Chondrocyte (in vitro differentiated cells): ENCODE measurements at places on chromosomes 16 and 17.

GRCh38 chr16:11039726-11040125 is 95.4 kb downstream of the CLEC16A start:
- DNase-seq: no peak

GRCh38 chr17:35795007-35795870 is at the start of gene MMP28:
Gene MMP28 (minus strand): TSS chr17:35795641. CDS start chr17:35795377, 264 bp downstream.
- DNase-seq: no peak

DNA sequence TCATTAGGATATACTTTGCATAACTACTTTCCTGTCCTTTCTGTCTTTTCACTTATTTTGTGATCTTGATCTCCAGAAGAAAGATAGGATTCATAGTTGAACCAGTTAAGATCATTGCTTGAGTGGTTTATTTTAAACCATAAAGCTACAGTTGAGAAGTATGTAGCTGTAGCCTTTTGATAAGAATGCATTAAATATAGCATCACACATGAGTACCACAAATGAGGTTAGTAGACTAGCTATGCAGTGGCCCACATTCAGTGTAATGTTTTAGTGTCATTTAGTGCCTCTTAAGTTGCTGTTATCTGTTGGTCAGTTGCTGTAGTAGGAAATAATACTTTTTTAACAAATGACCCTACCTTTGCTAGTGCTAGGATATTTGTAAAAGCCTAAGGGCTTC is 1.3 kb downstream of the NLK start:
- no peak for DNase-seq

- DNase-seq: no peak
Measured at GRCh38 chr17:34412534-34412933, 49.5 kb upstream of the CCL1 start.

DNA sequence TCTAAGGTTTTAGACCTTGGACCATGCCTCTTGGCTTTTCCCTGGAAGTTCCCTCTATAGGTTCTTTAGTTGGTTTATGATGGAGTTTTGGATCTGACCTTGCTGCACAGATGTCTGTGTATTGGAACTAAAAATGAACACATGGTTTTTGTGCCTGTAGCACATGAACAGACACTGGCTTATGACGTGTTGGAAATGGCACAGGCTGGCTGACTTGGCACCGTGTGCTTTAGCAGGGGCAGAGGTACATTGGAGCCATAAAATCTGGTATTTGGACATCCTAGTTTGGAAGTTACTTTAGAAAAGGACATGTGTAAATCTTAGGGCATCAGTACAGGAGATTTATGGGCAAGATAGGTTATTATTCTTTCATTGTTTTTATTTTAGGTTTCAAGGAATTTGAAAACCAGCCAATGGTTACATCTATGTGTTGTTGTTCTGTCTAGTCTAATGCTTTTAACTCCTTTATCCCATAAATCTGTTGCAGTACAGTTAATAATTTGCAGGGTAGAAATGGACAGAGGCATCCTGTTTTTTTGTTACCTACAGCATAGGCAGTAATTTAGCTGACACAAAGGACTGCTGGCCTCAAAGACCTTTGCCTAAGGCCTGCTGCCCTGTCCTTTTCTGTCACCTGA is 6.0 kb downstream of the SOCS7 start:
- DNase-seq: no peak

GRCh38 chr17:74347646-74348045 is 14.0 kb downstream of the BTBD17 start:
- DNase-seq: no peak

DNA sequence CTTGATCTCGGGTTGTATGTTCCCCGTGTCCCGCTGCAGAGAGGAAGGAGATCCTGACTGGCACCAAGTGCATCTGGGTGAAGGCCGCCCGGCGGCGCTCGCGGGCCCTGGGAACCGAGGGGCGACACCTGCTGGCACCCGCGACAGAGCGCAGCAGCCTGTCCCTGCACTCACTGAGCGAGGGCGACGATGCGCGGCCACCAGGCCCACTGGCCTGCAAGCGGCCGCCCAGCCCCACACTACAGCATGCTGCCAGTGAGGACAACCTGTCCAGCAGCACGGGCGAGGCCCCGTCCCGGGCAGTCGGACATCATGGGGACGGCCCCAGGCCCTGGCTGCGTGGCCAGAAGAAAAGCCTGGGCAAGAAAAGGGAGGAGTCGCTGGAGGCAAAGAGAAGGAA is 7.5 kb downstream of the BTBD17 start:
- no peak for DNase-seq

- DNase-seq: no peak
Measured at GRCh38 chr16:28879261-28879840, 1.1 kb downstream of the ATP2A1 start.

DNA sequence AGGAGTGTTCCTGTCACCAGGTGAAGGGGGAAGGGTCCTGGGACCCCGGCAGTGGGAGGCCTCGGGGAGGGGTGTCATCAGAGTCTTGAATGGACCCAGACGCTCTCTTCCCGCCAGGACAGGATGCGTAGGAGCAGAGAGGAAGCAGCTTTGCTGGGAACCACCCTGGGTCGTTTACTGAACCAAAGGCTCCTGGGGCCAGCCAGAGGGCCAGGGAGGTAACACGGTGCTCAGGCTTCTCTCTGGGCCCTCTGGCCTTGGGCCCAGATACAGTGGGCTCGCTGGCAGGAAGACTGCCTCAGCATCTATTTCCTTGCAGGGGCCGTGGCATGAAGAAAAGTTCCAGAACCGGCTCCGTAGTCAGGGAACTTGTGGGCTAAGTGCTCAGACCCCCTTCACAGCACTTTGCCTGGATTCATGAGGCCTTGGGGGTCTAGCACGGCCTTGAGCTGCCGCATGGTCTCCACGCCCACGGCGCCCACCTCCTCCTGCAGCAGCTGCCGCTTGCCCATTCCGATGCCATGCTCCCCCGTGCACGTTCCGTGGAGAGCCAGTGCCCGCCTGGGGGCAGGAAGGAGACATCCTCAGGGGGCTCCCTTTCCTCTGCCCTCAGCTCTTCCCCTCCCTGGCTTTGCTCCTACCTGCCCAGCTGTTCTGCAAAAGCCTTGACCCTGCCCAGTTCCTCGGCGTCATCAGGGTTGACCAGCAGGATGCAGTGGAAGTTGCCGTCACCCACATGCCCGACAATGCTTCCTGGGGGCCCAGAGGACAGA is 4.4 kb downstream of the LDHD start:
- no peak for DNase-seq

DNA sequence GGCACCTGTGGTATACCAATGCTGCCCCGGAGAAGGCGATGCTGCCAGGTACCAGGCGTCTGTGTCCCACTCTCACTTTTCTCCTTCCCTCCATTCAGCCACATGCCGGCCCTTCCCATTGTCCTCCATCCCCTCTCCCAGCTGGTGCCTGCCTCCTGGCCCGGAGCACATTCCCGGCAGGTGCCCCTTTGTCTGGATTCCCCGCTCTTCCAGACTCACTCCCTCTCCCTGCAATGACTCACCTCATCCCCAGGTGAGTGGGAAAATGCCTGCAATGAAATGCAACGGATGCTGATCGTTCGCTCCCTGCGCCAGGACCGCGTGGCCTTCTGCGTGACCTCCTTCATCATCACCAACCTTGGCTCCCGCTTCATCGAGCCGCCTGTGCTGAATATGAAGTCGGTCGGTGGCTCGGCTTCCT is 10.4 kb upstream of the KDM6B start:
- peak; percentile 86 for DNase-seq

DNA sequence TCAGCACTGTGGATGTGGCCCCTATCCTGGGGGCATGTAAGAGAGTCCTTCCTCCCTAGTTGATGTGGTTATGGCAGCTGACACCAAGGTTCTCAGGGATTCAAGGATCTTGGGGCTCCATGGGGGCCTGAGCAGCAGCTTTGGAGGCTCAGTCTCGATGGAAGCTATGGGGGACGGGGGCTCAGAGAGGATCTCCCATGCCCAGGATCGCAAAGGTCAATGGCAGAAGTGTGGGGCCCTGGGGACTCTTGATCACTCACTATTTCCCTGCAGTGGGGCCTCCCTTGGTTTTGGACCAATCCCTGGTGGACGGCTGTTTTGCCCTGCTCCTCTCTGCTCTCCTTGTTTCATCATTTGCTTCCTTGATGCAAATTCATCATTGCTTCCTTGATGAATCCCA is 885.9 kb downstream of the CDH8 start:
- peak; percentile 34 for DNase-seq

DNA sequence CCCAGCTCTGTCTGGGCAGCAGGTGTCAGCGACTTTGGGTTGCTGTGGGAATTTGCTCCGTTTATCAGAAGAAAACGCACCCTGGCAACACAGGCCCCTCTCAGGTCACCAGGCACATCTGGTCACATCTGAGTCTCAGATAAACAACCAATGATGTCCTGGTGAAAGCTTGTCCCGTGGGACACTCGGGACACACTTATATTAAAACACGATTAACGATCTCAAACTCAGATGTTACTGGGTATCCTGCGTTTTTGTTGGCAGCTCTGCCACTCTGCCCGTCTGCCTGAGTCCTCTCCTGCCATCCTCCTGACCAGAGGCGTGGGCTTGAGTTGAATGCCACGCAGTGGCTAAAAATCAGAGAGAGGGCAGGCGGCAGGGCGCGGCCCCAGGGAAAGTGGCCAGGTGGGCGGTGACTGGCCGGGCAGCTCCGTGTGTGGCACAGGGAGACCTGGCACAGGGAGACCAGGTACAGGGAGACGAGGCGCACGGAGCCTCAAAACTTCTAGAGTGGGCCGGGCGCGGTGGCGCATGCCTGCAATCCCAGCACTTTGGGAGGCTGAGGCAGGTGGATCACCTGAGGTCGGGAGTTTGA is 2.1 kb downstream of the SECTM1 start:
- DNase-seq: no peak

GRCh38 chr16:685967-686366 is 1.8 kb upstream of the JMJD8 start:
- DNase-seq: no peak

GRCh38 chr17:50206604-50207293 is 5.3 kb upstream of the COL1A1 start:
- DNase-seq: no peak

GRCh38 chr17:45896803-45897693 is 2.7 kb downstream of the MAPT start:
- DNase-seq: no peak

DNA sequence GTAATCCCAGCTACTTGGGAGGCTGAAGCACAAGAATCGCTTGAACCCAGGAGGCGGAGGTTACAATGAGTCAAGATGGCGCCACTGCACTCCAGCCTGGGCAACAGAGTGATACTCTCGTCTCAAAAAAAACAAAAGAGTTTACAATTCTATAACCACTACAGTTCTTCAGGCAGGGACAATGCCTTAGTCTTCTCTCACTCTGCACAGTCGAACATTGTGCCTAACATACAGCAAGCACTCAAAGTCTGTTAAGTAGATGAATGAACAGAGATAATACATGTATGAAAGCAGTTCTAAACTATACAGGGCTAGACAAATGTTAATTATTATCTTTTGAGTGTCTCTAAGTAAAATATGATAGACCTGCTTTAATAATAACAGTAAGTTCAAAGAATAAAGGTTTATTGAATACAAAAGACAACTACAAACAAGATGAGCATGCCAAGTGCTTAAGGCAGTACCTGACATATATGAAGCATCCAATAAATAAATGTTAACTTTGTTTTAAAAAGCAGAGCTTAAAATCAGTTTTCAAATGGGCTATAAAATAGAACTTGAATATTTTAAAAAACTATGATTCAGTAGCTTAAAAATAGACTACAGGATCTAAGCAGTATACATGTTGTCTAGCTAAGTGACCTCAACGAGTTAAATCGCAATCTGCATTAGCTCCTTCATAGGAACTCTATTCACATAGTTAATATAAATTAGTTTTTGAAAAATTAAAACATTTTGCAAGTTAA is 19.3 kb downstream of the INTS2 start:
- DNase-seq: no peak

DNA sequence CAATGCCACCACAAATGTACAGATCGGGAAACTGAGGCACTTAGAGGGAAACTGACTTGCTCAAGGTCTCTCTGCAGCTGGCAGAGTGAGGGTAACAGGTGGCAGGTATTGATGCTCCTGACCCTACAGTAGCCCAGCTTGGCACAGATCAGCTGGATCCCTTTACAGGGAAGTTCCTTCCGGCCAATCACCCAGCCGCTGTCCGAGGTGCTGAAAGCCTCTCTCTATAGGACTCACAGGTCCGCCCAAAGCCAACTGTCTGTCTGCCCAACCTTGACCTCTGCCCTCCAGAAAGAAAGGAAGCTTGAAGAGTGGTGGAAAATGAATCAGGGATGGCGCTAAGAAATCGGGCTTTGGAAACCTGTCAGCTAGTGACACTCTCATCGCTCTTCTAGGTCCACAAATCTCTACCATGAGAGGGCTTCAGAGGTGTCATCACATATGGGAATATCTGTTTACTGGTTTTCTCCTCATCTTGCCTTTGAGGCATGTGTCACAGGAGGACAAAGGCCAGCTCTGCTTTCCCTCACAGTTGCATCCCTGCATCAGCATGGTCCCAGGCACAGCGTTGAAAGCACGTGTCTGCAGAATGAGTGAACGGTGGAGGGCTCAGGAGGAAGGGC is 246.2 kb downstream of the KATNIP start:
- no peak for DNase-seq

- no peak for DNase-seq
Measured at GRCh38 chr16:65932350-65933072, 434.0 kb upstream of the CDH5 start.

DNA sequence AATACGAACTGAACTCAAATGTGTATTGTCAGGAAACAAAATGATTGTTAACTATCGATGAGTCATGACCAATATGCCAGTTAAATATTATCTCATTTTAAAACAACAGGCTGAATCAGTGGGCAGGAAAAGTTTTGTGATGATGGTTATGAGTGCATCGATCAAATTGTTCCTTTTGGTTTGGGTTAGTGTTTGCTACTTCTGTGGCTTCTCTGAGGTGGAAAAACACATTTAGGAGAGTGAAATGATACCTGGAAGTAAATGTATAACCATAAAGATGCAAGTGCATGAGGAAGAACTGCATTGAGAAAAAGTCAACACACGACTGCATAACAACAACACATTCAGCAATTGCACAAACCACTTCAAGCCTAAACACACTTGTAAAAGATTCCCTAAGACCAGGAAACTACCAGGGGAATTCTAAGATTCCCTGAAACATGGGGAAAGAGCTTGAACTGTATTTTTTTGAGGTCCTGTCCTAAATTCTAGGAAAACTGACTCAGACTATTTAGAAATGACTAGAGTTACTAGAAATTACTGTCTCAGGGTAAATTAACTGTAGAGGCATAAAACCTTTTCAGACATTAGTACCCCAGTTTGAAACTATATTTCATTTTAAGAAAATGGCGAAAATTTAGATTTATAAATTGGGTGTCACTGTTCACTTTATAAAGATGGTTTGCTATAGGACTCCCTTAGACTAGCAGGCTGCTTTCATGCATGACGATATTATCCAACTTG is 44.8 kb downstream of the CDYL2 start:
- no peak for DNase-seq

DNA sequence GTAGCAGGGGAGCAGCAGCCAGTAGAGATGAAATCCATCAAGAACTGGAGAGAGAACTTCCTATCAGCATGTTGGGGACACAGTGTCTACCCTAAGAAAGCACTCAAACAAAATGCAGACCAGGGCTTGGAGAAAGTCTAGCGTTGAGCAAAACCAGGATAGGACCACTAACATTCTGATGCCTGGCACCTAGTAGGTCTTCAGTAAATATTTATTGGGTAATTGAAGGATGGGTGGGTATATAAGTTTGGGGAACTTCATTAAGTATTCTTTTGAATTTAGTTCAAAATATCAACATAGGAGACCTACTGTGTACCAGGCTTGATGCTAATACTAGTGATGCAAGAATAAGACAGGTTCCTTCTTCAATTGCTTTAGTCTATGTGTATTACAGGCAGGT is 30.9 kb downstream of the SLC6A2 start:
- DNase-seq: no peak

GRCh38 chr17:12627781-12628451 is 37.8 kb upstream of the MYOCD start:
- no peak for DNase-seq
